ENCODE measurements at places on chromosomes 12 and 14.

- DNase-seq: no peak
Measured at GRCh38 chr12:120721866-120722265, 3.8 kb upstream of the ACADS start.

DNA sequence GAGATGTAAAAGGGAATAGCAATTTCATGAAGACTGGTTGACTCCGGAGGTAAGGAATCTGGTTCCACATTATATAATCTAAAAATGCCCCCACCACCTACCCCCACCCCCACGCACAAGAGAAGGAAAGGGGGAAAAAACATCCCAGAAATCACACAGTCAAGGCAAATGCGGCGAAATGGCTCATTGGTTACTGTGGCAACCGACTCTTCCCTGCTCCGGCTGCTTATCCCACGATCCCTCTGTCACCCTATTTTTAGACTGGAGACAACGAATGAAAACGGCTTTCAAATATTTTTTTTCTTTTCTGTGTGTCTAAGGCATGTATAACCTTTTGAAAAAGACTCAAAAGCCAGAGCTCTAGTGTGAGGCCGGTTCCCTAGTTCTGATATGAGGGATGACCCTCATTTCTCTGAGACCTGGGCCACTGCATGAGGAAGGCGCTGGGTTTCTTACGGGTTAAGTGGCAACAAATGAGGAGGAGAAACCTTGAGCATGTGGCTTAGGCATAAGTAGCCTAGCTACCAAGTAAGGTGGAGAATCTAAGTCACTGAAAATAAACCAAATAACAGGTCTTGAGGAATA lies 148.3 kb upstream of the GRIN2B start:
- DNase-seq: no peak

GRCh38 chr14:102941419-102942011 lies 19.1 kb downstream of the AMN start:
- no peak for DNase-seq

GRCh38 chr12:52442600-52443061 lies 8.5 kb upstream of the KRT75 start:
- peak; percentile 47 for DNase-seq

DNA sequence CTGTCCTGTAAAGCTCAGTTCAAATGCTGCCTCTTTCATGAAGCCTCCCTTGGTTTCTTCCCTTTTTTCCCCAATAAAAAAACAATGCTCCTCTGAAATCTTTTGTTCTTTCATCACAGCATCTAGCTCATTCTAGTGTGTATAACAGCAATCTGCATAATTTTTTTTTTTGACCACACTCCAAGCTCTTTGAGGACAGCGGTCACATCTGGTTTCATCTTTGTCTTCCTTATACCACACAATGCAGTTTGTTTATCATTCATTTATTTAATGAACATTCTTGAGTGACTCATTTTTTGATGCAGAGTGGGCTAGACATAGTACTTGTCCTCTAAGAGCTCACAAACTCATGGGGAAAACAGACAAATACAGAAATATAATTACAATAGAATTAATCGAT lies 7.3 kb downstream of the GNG2 start:
- peak; percentile 51 for DNase-seq

DNA sequence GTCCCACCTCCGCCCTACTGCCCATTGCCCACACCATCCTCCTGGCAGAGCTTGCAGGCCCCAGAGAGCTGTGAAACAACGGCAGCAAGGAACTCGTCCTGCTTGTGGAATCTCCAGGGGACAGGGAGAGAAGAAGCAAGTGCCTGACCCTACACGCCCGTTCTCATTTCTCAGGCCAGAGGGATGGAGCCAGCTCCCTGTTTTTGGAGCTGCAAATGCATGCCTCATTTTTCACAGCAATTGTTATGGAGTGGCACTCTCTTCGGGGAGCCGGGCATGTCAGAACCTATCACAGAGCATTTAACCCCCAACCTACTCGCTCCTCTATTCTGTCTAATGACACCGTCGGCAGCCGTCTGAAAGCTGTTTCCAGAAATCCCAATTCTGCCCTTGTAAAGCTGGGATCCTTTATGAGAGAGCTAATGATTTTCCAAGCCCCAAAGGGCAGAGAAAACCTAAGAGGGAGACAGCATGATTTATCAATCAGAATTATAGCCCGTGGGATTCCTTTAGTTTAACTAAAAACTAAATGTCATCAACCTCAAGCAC lies 222.3 kb upstream of the NOS1 start:
- DNase-seq: peak; percentile 91

GRCh38 chr12:51847643-51848325 lies 734 bp downstream of the FIGNL2 start:
- DNase-seq: peak; percentile 49

- no peak for DNase-seq
Measured at GRCh38 chr12:24615967-24616411, 332.9 kb downstream of the BCAT1 start.

- DNase-seq: no peak
Measured at GRCh38 chr14:102039157-102039556, 47.7 kb downstream of the HSP90AA1 start.

GRCh38 chr12:104219908-104220404 lies 4.4 kb downstream of the TXNRD1 start:
- DNase-seq: peak; percentile 97

- no peak for DNase-seq
Measured at GRCh38 chr12:50102646-50103309, 1.0 kb upstream of the GPD1 start.

DNA sequence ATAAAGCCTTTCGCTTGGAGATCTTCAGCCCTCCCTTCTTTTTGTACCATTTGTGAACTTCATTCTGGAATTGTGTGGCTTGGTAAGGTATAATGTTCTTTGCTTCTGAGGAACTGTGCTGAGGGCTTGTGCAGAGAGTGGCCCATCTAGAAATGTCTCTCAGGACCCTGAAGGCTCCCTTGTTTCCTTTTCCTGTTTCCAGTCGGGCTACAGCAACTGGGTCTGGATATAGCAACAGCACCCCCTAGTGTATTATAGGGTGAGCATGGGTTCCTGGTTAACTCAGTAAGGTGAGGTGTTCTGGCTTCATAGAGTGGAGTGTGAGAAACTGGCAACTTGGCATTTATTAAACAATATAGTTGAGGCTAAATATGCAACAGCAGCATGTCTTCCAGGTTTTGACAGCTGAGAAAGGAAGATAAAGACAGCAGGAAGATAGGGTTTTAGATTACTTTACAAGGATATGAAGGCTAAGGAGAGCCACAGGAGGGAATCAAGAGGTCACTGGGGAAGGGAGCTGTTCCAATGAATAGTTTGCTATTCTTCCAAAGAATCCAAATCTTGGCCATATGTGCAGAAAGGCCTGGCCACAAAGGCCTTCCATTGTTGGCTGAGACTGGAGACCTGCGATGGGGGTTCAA lies 49.1 kb upstream of the RNU6-8 start:
- DNase-seq: peak; percentile 86

- peak; percentile 80 for DNase-seq
Measured at GRCh38 chr14:20417250-20418186, 4.2 kb upstream of the TEP1 start.

All from NCI-H69 (cell line).